Dermis blood vessel endothelial cell (primary cell): ENCODE measurements at places on chromosomes 3 and 15.
A peak's percentile ranks its signal among the peaks of the same experiment; 100 is the strongest.

GRCh38 chr3:120516136-120516535, 65.3 kb upstream of the FSTL1 start:
- DNase-seq = no peak

DNA sequence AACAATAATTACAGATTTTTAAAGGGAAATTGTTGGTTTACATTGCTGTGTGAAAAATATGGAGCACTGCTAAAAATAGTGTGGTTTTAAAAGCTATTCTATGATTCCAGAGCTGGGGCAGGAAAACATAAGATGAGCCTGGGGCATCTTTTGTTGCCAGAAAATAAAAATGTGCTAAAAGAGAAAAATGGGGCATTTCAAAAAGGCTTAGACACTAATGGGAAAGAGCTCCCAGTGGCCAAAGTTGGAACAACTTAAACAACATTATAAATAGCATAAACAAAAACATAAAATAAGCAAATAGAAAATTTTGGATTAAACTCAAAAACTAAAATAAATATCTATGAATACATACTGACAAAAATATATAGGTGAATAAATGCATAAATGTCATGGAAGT, 478.9 kb downstream of the NLGN1 start:
- DNase-seq = no peak

DNA sequence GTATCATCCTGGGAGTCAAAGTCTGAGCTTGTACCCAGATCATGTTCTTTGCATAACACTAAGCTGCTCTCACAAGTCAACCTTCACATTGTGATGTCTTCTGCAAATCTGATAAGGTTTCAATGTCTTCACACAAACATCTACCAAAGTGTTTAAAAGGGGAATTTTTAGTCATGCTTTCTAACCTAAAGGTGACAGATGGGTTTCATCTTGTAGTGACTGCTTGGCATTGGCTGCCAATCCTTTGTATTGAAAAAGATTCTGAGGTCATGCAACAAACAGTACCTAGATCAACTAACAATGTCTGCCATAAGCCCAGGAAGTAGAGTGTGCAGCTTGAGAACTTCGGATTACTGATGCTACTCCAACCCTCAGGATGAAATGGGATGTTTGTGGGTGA, 43.6 kb upstream of the DIPK2A start:
- no peak for DNase-seq

GRCh38 chr3:186220365-186220764, 111.5 kb upstream of the ETV5 start:
- no peak for DNase-seq

GRCh38 chr3:57064572-57064971, 4.1 kb downstream of the SPATA12 start:
- DNase-seq = no peak

DNA sequence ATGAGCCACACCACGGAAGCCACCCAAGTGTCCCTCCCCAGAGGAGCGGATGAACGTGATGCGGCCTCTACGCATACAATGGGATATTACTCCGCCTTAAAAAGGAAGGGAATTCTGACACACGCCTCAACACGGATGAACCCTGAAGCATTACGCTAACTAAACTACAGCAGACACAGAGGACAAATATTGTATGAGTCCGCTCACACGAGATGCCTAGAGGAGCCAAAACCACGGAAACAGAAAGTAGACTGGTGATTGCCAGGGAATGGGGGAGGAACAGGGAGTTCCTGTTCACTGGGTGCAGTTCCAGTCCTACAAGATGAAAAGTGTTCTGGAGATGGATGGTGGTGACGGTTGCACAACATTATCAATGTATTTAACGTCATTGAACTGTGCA, 32.7 kb downstream of the SRGAP3 start:
- no peak for DNase-seq

- peak; percentile 29 for DNase-seq
Observed at GRCh38 chr3:100175637-100176280, 61.5 kb upstream of the FILIP1L start.

DNA sequence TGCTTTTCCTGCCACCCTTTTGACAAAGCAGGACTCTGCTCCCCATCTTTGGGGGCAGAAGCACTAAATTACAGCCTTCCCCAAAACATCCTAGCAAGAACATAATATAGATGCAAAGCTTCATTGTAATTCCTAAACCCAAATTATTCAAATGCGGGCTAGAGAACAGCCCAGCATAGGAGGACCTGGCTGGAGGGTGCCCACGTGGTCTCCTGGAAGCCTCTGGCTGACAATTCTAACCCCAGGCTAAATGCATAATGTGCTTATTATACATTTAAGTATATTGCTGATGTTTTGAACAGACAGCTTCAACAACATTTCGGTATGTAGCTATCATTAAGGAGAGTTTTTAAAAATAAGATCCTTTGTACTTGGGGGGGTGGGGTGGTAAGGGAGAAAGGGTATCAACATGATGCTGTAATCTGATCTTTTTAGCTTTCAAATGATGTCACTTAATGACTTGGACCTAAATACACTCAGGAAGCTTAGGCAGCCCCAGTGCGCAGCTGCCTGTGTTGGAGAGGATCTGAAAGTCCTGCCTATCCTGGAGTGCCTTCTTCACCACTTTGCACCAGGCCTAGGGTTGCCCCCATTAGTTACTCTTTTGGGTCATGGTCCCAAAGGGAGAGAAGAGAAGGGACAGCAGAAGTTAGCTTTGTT, 57.2 kb upstream of the USP3 start:
- no peak for DNase-seq

GRCh38 chr3:13093687-13094086, 20.5 kb upstream of the IQSEC1 start:
- no peak for DNase-seq
